Progenitor cell of endocrine pancreas (in vitro differentiated cells): ENCODE measurements at places on chromosomes 7 and 10.

GRCh38 chr7:79090543-79090942, 362.9 kb downstream of the MAGI2 start:
- DNase-seq: no peak

DNA sequence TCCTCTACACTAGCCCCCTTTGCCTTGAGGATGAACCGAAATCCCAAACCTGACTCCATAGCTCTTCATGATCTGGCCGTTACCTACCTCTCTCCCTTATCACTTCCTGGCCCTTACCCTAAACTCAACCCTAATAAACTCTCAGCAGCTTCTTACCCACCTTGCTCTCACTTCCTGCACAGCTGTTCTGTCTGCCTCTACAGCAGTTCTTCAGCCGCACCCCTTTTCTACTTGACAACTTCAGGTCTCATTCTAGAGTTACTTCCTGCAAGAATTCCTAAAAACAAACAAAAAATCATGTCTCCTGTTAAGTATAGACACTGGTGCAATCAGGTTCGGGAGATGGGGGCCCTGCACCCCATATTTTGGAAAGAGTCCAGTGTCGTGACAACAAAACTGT, 239.9 kb upstream of the CELF2 start:
- DNase-seq: no peak

- no peak for DNase-seq
Observed at GRCh38 chr7:8564281-8564680, 130.9 kb downstream of the NXPH1 start.

DNA sequence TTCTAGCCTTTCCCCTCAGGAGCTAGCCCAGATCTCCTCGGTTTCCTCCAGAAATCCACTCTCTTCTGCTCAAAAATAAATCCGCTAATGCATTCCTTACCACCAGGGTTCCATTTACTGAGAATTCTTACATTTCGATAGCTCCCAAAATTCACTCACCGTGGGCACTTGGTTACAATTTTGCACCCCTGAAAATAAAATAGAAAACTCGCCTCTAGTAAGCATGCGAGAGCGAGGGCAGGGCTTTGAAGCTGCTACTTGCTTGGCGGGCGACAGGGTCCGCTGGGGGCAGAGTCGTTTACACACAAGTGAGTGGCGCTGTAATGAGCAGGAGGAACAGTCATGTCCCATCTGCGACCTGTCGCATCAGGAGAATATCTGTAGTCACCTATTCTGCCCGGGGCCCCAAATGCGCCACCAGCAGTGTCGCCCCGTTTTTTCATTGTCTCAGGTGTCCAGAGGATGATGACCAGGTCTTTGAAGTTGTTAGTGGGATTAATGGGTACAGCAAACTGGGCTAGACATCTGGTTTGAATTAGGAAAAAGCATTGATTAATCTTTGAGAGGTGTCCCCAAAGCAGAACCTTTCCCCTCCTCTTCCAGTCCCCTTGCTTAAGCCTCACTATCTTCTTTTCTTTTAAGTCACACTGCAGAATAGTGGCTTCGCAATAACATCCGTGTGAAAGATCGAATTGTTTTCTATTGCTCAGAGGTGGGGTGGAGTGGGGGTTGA, 1.2 kb upstream of the MEOX2 start:
- DNase-seq: no peak

DNA sequence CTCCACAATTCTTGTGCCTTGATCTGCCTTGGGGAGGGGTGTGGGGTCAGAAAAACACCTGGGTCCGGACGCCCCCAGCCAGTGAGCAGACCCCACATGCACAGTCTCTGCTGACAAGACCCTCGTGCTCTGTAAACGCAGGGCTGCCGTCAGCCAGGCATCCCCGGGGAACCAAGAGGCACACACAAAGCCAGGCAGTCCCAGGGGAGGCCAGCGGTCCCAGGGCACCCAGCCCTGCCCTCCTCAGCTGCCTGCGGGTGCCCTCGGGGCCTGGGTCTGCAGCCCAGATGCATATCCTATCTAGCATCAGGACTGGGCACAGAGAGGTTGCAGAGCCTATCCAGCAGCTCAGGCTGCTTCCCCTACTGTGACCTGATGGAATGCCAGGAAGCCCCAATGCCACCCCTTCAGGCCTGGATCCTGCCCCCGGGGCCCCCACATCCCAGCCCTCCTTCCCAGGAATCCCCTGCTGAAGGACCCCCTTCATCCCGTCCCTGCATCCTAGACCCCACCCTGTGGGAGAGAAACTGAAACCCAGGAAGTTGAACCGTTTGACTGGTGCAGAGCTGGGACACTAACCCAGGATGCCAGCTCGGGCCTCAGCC, 92.4 kb downstream of the MICALL2 start:
- no peak for DNase-seq

DNA sequence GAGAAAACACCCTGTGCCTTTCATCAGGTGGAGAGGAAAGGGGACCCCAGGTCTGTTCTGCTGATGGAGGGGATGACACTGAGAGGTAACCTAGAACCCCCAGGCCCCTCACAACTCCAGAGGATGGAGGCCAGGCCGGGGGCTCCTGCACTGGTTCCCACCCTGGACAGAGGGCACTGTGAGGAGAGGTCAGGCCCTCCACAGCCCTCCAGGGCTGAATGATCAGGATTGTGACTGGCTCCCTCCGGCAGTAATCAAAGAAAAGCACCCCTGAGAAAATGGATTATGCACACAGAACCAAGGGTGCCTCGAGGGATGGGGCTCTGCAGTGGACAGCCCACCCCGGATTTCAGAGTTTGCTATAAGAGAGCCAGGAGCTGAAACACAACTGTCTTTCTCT, 502.8 kb downstream of the TCERG1L start:
- no peak for DNase-seq

DNA sequence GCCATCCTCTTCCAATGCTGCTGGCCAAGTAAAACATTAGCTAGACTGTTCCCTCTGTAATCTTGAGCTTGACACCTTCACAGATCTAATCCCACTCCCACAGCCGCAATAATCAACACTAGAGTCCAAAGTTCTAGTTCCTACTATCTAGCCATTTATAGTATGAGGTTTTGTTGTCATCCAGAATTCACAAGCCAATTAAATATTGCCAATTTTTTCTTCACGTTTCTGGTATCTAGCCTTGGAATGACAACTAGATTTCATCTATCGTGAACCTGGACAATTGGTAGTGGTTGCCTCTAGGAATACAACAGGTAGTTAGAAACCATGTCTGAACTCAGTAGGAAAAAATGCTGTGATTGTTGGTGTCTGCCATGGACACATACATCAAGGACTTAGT, 10.4 kb downstream of the WASL start:
- no peak for DNase-seq

GRCh38 chr10:48463318-48464003, 141.4 kb downstream of the ARHGAP22 start:
- DNase-seq: no peak

DNA sequence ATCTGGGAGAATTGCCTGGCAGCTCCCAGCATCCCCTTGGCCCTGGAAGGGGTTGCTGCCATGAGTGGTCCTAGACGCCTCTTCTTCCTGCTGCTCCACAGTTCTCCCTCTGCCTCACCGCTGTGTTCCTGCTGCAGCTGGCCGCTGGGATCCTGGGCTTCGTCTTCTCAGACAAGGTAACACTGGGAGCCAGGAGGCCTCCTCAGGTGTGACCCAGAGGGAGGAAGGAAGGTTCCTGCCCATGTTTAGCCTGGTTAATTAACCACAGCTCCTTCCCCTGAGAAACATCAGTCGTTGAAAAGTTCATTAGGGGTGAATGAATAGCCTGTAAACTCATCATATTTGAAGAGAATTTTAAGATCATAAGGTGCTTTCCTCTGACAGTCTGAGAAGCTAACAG, 18.2 kb downstream of the TSPAN33 start:
- DNase-seq: no peak

GRCh38 chr10:114911052-114911711, 26.8 kb upstream of the TRUB1 start:
- no peak for DNase-seq

- no peak for DNase-seq
Observed at GRCh38 chr10:8544057-8544380, 489.5 kb downstream of the GATA3 start.

GRCh38 chr7:2838873-2839578, 5.1 kb downstream of the GNA12 start:
- no peak for DNase-seq

DNA sequence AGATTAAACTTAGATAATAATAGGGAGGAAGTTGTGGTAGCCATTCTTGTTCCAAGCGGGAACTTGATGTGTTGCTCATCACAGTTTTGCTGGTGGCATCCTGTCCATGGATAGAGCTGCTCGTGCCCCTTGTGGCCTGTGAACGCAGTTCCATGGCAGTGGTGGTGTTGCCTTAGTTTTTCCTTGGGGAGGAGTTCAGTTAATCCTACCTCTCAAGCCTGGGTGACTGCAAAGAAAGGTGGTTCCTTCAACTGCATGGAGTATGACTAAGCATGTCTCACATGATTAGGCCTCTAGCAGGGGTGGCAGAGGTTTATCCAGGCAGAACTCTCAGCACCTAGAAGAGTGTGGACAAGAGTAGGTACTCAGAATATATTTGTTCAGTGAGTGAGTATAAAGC, 99.7 kb downstream of the MAPK8 start:
- no peak for DNase-seq

DNA sequence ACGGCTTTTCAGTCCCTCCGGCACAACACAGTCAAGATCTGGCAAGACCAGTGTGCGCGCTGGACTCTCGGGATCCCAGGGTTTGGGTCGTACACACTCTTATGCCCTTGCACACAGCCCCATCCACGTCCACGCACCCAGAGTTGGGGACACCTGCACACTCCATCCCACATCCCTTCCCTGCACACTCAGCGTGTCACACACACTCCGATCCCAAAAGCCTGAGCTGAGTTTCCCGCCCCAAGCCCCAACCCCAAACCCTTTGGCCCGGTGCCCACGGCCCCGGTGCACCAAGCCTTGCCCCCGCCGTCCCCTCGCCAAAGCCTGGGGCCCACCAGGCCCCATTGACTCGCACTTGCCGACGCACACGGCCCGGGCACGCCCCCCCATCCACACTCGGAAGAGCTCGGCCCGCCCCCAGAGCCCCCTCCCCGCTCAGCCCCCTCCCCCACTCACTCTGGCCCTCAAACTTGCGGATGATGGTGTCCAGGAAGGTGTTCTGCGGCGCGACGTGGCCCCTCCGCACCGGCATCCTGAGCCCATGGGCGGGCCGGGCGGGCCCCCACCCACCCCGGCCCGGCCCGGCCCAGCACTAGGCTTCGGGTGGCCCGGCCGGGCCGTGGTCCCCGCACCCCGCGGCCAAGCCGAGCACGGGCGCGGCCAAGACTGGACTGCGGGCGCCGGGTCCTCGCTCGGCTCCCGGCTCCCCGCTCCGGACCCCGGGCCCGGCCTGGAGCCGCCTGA, 567 bp downstream of the KCNH2 start:
- no peak for DNase-seq

- no peak for DNase-seq
Observed at GRCh38 chr10:37992083-37992482, 15.6 kb upstream of the ZNF25 start.

- no peak for DNase-seq
Observed at GRCh38 chr7:122550545-122550944, 148.4 kb downstream of the RNF133 start.

DNA sequence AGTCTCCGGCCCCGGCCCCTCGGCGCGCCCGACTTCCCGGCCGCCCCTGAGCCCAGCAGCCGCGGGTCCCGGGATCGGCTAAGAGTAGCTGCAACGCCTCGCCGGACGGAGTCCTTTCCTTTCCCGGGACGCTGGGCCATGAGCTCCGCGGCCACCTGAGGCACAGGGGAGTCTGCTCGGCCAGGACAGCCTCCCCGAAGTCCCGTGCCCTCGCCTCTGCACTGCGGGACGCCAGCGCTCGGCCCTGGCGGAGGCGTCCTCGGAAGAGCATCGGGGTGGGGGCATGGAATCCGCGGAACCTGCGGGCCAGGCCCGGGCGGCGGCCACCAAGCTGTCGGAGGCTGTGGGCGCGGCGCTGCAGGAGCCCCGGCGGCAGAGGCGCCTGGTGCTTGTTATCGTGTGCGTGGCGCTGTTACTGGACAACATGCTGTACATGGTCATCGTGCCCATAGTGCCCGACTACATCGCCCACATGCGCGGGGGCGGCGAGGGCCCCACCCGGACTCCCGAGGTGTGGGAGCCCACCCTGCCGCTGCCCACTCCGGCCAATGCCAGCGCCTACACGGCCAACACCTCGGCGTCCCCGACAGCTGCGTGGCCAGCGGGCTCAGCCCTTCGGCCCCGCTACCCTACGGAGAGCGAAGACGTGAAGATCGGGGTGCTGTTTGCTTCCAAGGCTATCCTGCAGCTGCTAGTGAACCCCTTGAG, 502 bp downstream of the SLC18A3 start:
- DNase-seq: no peak

GRCh38 chr7:151426441-151426903, 13.5 kb downstream of the CRYGN start:
- DNase-seq: no peak

GRCh38 chr10:132684164-132684891, 101.6 kb downstream of the NKX6-2 start:
- DNase-seq: no peak

GRCh38 chr7:45384499-45384898, 189.7 kb upstream of the ADCY1 start:
- no peak for DNase-seq

DNA sequence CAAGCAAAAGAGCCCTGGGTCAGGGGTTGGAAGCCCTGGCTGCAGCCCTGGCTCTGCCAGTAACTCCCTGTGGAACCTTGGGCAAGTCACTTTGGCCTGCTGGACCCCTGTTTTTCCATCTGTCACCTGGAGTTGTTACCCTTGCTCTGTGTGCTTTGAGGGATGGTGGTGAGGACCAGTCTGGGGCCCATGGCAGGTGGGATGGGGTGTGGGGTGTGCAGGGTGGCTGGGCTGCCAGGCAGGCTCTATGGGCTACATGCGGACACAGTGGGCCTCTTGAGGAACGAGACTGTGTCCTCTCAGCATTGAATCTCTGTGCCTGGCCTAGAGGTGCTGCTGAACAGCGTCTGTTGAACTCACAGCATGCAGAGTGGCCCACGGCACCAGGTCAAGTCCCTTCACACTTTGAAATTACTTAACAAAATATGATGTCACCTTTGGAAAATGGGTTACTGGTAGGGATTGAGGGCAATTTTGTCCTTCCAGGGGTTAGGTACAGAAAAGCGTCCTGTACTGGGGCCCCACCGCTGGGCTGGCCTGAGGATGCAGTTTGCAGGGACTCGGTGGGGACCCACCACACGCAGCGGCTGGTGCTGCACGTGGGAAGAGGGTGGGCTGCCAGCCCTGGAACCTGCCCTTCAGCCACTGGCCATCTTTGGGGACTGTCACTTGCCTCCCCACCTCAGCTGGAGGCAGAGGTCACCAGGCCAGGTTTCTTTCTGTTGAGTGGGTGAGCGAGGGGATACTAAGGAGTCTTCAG, 45.3 kb downstream of the PRF1 start:
- no peak for DNase-seq
